ENCODE measurements at places on chromosomes 12 and 14. TPM values are rescaled to one million over a fixed set of nuclear protein-coding genes. Genes with fewer than 3 reads are reported as not detected.

The IGF1 gene
- total RNA-seq: 1.7 TPM

The SLC5A8 gene
- 1.0 TPM for total RNA-seq

The KLHL33 gene
- total RNA-seq: 0.33 TPM

The KRT75 gene
- not detected for total RNA-seq

The SMCO2 gene
- total RNA-seq: 0.54 TPM

The EFS gene
- 8.1 TPM for total RNA-seq

The HOXC9 gene
- total RNA-seq: not detected

The CNOT2 gene
- 48.8 TPM for total RNA-seq

The PSME2 gene
- total RNA-seq: 362 TPM

The MOAP1 gene
- total RNA-seq: 41.2 TPM

The WIF1 gene
- total RNA-seq: not detected

The CNIH1 gene
- total RNA-seq: 126 TPM

The SAMD4A gene
- total RNA-seq: 8.2 TPM

The HSPB8 gene
- total RNA-seq: 26.9 TPM

The KCNMB4 gene
- total RNA-seq: 23.3 TPM

The ENDOU gene
- 2.5 TPM for total RNA-seq

The TEX52 gene
- not detected for total RNA-seq

The RNASE7 gene
- total RNA-seq: not detected

The C14orf132 gene
- total RNA-seq: 10.3 TPM

DNA sequence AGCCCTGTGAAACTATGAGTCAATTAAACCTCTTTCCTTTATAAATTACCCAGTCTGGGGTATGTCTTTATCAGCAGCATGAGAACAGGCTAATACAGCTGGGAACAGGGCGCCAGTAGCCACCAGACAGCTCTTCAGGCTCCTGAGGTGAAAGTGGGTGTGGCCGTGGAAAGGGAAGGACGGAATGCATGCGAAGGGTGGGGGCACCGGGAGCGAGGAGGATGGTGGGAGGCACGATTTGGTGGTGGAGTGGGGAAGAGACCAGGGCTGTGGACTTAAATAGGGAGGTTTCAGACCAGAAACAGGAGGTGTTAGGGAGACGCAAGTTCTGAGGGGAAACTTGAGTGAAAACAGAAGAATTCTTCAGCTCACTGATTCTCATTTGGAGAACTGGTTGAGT lies 44.1 kb upstream of the CHST11 start:
- H3K4me3 ChIP-seq: no peak overlapping the region
- no peak for DNase-seq
- no peaks in the 10 kb centered on the region for H3K27me3 ChIP-seq
- H3K4me1 ChIP-seq: peaks cover 5% of the 10 kb centered on the region

- no peaks in the 10 kb centered on the region for H3K4me1 ChIP-seq
- no peak overlapping the region for H3K4me3 ChIP-seq
- no peaks in the 10 kb centered on the region for H3K36me3 ChIP-seq
- H3K27ac ChIP-seq: no peak overlapping the region
Observed at GRCh38 chr12:97140355-97140754, 233.3 kb downstream of the NEDD1 start.

GRCh38 chr14:105249182-105250007 lies 1.1 kb downstream of the BTBD6 start:
- peak; percentile 32 for DNase-seq
- peak overlapping the region; percentile 40 for H3K27ac ChIP-seq
- peaks cover 24% of the 10 kb centered on the region for H3K4me1 ChIP-seq
- H3K4me3 ChIP-seq: no peak overlapping the region
- H3K36me3 ChIP-seq: no peaks in the 10 kb centered on the region

- H3K27me3 ChIP-seq: no peaks in the 10 kb centered on the region
- no peaks in the 10 kb centered on the region for H3K36me3 ChIP-seq
- H3K4me1 ChIP-seq: no peaks in the 10 kb centered on the region
Observed at GRCh38 chr12:92108651-92109050, 37.0 kb downstream of the BTG1 start.

GRCh38 chr12:111776836-111777344 lies 10.2 kb downstream of the ALDH2 start:
- H3K27ac ChIP-seq: no peak overlapping the region
- no peaks in the 10 kb centered on the region for H3K36me3 ChIP-seq
- H3K27me3 ChIP-seq: no peaks in the 10 kb centered on the region
- peaks cover 44% of the 10 kb centered on the region for H3K4me1 ChIP-seq
- no peak for DNase-seq

DNA sequence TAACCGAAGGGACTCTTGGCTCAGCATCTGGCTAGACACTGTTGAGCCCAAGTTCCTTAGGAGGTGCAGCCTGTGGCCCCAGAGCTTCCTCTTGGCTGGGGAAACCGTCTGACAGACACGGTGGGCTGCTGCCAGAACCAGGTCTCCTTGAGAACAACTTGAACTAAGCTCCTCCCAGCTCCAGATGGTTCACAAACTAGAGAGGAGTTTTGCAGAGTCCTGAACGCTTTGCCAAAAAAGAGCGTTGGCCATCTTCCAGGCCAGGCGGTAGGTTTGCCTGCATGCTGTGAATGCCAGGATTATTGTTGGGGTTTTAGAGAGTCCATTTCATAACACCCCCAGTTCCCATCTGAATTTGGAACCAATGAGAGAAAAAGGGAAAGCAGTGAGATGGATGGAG lies 399.8 kb downstream of the RGS6 start:
- no peak overlapping the region for H3K27ac ChIP-seq
- no peaks in the 10 kb centered on the region for H3K36me3 ChIP-seq
- DNase-seq: peak; percentile 60
- H3K4me3 ChIP-seq: no peak overlapping the region

GRCh38 chr12:69438539-69438938 lies 31.6 kb upstream of the FRS2 start:
- no peaks in the 10 kb centered on the region for H3K36me3 ChIP-seq
- no peak for DNase-seq
- no peaks in the 10 kb centered on the region for H3K27me3 ChIP-seq

- no peaks in the 10 kb centered on the region for H3K27me3 ChIP-seq
- no peak overlapping the region for H3K4me3 ChIP-seq
- no peaks in the 10 kb centered on the region for H3K4me1 ChIP-seq
Observed at GRCh38 chr14:50615056-50615455, 53.0 kb downstream of the SAV1 start.

- DNase-seq: no peak
- no peak overlapping the region for H3K4me3 ChIP-seq
- no peaks in the 10 kb centered on the region for H3K4me1 ChIP-seq
- no peaks in the 10 kb centered on the region for H3K36me3 ChIP-seq
- no peaks in the 10 kb centered on the region for H3K27me3 ChIP-seq
Observed at GRCh38 chr14:35766036-35766699, 42.9 kb downstream of the RALGAPA1 start.

DNA sequence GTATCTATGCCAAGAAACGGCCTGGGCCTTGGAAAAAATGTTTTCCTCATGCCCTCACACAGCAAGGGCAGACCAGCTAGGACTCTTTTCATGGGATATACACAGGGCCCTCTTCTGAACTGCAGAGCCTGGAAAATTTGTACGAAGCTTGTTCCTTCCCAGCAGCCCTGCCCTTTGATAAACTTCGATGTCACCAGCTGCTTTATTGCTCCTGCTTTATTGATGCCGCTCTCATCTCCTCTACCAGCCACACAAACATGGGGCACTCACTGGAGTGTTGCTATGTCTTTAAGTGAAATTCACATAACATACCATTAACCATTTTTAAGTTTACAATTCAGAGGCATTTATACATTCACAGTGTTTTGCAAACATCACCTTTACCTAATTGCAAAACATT lies 197.9 kb downstream of the KTN1 start:
- H3K4me1 ChIP-seq: no peaks in the 10 kb centered on the region
- no peaks in the 10 kb centered on the region for H3K36me3 ChIP-seq
- no peaks in the 10 kb centered on the region for H3K27me3 ChIP-seq
- DNase-seq: no peak
- H3K27ac ChIP-seq: no peak overlapping the region
- no peak overlapping the region for H3K4me3 ChIP-seq

- no peak for DNase-seq
- H3K4me3 ChIP-seq: no peak overlapping the region
- no peaks in the 10 kb centered on the region for H3K36me3 ChIP-seq
- peaks cover 6% of the 10 kb centered on the region for H3K27me3 ChIP-seq
Observed at GRCh38 chr14:24392325-24393091, 6.3 kb upstream of the NYNRIN start.

- H3K4me3 ChIP-seq: no peak overlapping the region
- no peak for DNase-seq
- no peaks in the 10 kb centered on the region for H3K4me1 ChIP-seq
- no peak overlapping the region for H3K27ac ChIP-seq
- H3K27me3 ChIP-seq: no peaks in the 10 kb centered on the region
Observed at GRCh38 chr14:29205658-29206057, 439.1 kb downstream of the FOXG1 start.

- DNase-seq: no peak
- no peaks in the 10 kb centered on the region for H3K36me3 ChIP-seq
- no peak overlapping the region for H3K4me3 ChIP-seq
- H3K27me3 ChIP-seq: no peaks in the 10 kb centered on the region
Observed at GRCh38 chr12:67638694-67639093, 9.9 kb upstream of the DYRK2 start.

DNA sequence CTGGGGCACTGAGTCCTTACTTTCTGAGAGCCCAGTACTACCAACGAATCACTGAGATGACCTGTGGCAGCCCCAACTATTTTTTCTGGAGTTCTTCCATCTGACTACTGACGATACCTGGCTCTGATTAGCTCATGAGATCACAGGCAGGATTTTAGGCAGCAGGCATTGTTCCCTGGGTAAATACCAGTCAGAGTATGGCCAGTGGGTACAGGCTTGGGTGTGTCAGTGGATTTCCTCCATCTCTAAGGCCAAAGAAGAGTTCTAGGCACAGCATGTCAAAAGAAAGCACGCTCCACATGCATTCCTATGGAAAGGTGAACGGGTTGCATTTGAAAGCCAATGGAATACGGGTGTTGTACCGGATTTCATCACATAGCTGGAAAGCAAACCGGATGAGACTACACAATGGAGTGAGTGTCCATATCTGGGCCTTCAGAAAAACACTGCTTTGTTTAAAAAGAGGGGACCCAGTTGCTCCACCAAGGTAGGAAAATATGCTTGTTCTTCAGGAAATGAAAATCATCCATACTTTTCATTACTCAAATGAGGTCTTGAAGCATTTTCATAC lies 55.0 kb downstream of the PAX9 start:
- no peaks in the 10 kb centered on the region for H3K4me1 ChIP-seq
- H3K27ac ChIP-seq: no peak overlapping the region
- no peaks in the 10 kb centered on the region for H3K36me3 ChIP-seq
- H3K4me3 ChIP-seq: no peak overlapping the region
- H3K27me3 ChIP-seq: no peaks in the 10 kb centered on the region

- H3K4me1 ChIP-seq: no peaks in the 10 kb centered on the region
- H3K27me3 ChIP-seq: no peaks in the 10 kb centered on the region
- no peak for DNase-seq
- no peak within 1 kb of the TSS for H3K4me3 ChIP-seq
- H3K27ac ChIP-seq: no peak within 1 kb of the TSS
Observed at GRCh38 chr14:103094406-103095209, at the start of gene EXOC3L4. Gene EXOC3L4, plus strand, starts transcription at chr14:103094725. Its CDS starts 5,495 bp downstream, at chr14:103100220.

Measured in adrenal gland (tissue), 19 donors.